T-cell (primary cell): ENCODE measurements at places on chromosomes 13 and 19.

GRCh38 chr19:58562122-58563033 lies 4.0 kb upstream of the UBE2M start:
- DNase-seq, result no peak

DNA sequence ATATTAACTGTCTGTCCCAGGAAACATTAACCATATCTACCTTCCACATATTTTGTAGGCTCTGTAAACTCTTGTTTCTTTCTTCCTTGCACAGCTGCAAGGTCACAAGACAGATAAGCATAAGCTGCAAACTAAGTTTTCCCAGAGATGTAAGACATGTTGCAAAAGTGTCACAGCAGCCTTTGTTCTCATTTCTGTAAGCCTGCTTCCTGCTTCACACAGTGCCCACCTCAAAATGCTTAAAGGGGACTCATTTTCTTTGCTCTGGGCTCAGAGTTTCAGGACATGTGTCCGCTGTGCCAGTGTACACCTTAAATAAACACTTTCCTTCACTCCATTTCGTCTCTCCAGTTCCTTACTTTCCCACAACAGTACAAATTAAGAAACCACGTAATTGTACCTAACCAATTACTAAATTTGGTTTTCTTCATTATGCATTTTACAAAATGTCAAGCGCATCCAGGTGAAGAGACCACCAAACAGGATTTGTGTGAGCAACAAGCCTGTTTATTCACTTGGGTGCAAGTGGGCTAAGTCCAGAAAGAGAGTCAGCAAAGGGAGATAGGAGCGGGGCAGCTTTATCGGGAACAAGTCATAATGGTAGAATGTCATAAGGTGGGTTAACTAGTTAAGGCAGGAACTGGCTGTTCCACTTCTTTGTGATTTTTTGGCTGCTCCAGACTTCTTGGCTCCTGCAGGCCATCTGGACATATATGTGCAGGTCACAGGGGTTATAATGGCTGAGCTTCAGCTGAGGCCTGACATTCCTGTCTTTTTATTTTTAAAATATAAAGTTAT lies 12.7 kb upstream of the ZNF431 start:
- no peak for DNase-seq

DNA sequence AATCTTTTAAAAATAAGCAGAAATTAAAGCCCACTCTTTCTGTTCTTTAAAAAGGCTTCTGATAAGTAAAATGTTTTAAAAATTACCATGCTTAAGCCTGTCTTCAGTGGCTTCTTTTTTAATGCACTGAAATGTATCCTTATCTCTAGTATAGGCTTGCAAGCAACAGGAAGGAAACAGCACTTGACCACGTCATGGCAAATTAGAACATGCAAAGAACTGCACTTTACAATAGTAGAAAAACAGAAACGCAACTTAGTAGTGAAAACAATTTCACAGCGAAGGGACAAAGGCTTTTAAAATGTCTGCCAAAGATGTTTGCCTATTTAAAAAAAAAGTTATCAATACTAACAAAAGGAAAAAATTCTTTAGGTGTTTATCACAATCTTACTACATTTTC lies 36.3 kb downstream of the ELF1 start:
- peak; percentile 72 for DNase-seq

DNA sequence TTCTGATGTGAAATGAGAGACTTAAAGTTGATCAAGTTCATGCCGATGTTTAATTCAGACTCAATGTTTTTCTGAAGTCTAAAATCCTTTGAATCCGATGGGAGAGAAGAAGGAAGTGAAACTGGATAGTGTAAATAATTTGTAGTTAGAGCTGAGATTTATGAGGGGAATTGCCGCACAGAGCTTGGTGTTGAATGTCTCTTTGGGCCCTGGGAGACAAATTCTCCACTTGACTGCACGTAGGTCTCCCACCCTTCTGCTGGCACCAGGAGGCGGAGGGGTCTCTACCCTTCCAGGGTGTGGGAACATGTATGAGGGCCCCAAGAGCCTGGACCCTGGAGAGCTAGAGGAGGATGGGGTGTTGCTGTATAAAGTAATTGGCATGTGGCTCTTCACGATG lies 140.8 kb upstream of the SERP2 start:
- no peak for DNase-seq

DNA sequence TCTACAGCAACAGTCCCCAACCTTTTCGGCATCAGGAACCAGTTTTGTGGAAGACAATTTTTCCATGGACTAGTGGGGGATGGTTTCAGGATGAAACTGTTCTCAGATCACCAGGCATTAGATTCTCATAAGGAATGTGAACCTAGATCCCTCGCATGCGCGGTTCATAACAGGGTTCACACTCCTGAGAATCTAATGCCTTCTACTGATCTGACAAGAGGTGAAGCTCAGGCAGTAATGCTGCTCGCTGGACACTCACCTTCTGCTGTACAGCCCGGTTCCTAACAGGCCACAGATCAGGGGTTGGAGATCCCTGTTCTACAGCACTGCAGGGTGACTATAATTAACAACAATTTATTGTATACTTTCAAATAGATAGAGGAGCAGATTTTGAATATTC lies 21.9 kb downstream of the USP12 start:
- DNase-seq, result no peak

GRCh38 chr13:97413694-97414093 lies 20.3 kb upstream of the RAP2A start:
- no peak for DNase-seq

DNA sequence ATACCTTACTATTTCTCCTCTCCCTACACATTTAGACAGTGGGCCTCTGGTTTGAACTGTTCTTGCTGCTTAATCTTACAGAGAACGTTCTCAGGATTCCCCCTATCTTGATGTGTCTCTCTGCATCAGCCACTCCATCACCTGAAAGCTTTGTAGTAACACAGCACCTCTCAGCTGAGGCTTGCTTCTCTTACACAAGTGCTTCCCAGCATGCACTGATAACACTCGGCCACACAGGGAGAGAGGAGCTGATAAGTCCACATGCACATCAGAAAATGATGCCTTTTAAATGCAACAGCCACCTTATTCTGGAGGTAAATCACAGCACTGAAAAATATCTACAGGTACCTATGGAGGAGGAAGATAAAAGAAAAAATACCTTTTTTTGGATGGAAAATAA lies 192.2 kb upstream of the TSHZ3 start:
- DNase-seq, result no peak

DNA sequence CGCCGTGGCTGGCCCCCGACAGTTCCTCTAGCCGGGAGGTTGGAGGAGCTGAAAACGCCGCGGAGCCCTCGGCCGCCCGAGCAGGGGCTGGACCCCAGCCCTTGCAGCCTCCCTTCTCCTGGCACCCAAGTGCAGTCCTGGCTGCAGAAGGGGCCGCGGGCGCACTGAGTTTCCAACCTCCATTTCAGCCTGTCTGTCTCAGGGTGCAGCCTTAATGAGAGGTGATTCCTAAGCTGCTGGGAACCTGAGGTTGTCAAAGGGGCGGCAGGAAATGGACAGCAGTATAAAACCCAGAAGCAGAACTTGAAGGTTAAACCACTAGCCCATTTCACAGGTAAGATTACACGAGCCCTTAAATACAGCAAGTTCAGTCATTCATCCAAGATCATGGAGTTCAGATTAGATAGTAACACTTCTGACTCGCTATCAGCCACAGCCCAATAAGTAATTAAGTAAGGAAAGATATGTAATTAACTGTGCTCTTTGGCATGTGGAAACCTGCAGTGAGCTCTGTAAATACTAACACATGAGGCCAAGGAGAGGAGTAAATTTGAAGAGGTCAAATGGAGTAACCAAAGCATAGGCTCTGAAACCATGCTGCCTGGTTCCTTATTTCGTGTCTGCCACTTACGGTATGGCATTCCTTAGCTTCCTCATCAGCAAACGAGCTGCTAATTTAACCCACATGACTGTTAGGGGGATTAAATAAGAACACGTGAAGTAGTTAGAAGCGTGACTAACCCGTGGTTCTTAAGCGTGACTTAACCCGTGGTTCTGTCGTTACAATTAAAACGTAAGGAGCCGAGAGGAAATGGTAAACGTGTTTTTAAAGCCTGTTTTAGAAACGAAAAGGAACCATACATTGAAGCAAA lies 686 bp downstream of the SETDB2 start:
- DNase-seq, result no peak

GRCh38 chr19:44951179-44952159 lies 3.7 kb upstream of the CLPTM1 start:
- peak; percentile 56 for DNase-seq

DNA sequence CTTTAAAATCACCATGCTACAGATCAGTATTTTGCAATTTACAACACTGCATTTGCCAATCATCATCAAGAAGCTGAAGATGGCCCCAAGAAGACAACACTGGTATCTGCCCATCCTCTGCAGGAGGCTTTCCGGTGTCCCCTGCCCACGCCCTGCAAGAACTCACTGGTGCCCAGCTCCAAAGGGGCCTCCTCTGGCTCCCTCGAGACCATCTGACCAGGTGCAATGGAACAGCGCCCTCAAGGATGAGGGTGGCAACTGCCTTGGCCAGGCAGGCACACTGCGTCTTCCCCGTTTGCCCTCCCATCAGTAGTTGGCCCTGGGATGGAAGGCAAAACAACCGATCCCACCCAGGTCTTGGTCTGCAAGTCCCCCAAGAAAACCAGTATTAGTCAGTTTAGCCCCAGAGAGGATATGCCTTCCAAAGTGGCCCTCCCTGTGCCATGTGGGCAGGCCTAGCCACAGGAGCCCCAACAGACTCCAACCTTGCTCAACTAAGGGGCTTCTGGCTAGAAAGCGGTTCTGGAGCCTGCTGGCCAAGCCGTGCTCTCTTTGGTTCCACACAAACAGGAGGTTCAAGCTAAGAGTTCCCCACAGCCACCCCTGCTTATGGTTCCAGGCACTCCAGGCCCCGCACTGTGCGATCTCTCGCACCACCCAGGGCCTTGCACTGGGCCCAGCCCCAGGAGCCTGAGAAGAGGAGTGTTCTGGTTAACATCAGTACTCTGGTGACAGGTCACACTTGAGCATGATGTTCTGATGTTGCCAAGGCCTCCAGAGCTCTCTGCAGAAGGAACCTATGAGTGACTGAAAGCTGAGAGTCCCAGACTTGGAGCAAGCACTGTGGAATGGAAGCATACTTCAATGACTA lies 4.7 kb downstream of the PCID2 start:
- DNase-seq, result no peak

DNA sequence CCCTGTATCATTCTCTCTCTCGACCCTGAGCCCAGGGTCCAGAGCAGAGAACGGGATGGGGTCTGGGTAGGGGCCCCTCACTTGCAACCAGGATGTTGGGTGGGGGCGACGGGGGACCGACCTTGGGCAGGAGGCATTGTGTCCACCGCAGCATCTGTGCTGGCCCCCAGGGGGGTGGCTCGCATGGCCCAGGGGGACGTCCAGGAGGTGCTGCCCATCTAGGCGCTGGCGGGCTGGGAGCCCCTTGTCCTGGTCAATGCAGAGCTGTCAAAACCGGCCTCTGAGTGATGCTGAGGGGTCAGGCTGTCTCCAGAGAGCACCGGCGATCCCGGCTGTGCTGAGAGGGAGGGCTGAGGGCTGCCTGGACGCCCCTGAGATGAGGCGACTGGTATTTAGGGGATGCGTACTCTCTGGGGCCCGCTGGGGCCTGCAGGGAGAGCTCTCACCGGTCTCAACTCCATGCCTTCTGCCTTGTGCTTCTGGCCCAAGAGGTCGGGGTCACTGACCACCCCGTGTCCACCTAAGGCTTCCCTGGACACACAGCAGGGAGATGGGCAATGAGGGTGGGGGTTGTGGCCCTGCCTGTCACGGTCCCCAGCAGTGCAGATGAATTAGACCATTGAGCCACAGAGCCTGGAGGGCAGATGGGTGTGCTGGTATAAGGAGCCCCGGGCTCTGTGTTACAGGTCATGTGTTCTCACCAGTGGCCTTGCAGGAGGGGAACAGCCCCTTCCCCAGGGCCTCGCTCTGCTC lies 8.6 kb downstream of the RPS9 start:
- no peak for DNase-seq

- no peak for DNase-seq
These were observed 151.1 kb downstream of the LHFPL6 start for GRCh38 chr13:39451860-39452301.

GRCh38 chr19:58385313-58385890 lies 1.7 kb upstream of the RPS5 start:
- no peak for DNase-seq

- peak; percentile 82 for DNase-seq
These were observed 117.4 kb downstream of the ESD start for GRCh38 chr13:46679369-46680120.

DNA sequence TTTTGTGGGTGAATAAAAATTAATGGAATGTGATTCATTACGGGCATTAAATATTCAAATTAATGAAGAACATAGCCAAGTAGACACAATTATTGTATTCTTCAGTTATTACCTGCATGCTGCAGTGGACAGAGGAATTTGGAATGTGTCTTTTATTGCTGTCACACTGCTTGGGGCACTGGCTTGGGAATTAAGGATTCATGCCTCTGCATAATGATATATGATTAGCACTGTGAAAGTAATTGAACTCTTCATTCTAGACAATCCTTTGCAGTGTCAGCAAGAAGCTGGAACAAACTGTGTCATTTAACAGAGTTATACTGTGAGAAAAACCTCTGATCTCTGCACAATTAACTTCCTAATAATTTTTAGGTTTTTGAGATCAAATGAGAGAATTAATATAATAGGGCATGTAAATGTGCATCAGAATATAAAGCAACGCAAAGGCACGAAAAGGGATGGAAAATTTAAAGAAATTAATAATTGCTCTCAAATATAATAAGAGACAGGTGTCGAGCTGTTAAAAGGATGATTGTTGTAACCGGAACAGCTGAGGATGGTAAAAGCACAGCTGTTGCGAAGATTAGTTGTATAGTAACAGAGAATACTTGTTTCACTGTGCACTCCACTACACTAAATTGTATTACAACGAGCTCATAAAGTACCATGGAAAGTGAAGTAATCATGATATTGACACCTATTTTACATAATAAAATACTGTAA lies 235.1 kb upstream of the MIR17HG start:
- DNase-seq, result no peak

GRCh38 chr13:28623782-28624706 lies 34.9 kb upstream of the POMP start:
- DNase-seq, result no peak

DNA sequence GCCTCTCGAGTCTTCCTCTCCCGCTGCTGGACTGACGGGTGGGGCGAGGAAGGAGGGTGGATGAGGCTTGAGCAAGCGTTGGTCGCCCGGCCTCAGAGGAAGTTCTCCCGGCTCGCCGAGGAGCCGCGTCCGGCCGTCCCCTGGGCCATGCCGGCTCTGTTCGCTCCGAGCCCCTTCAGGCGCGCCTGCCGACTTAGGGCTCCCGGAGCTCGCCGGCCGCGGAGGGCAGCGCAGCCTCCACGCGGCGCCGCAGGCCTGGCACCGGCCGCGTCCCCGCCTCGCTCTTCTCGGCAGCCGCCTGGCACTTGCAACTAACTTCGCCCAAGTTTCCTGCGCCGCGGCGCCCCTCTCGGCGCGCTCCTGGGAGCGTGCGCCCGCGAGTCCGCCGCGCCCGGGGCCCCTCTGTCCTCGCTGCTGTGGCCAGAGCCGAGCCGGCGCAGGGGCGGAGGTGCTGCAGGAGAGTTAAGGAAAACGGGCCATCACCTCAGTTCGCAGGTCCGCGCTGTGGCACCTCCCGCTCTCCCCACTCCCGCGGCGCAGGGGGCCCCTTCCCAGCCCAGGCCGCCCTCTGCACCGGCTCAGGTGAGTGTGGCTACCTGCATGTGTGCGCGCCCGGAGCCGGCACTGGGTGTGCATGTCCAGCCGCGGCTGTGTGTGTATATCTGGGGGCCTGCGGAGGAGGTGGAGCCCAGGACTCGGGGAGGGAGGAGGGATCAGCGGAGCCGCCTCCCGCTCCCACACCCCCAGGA lies 641 bp upstream of the SOX21 start:
- DNase-seq, result no peak

GRCh38 chr13:110237875-110238817 lies 68.8 kb downstream of the COL4A1 start:
- no peak for DNase-seq
